ENCODE measurements at places on chromosomes 1 and 21.

GRCh38 chr1:88800382-88801051 is 90.8 kb downstream of the GTF2B start:
- DNase-seq, result no peak

DNA sequence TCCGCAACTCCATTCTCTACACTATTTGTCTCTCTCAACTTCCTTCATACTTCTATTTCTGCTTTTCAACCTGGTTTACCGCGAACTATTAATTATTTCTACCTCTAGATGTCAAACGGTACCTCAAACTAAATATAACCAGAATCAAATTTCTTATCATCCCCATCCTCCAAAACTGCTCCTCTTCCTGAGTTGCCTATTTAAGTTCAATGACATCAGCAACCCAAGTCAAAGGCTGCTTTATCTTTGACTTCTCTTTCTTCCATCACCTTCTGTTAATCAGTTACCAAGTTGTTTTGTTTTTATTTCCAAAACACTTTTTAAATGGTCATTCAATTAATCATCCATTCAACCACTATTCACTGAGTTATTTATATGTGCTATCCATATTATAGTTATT is 171.9 kb downstream of the COL24A1 start:
- DNase-seq, result no peak

- DNase-seq, result no peak
Measured at GRCh38 chr1:222792744-222793143, 22.1 kb upstream of the DISP1 start.

DNA sequence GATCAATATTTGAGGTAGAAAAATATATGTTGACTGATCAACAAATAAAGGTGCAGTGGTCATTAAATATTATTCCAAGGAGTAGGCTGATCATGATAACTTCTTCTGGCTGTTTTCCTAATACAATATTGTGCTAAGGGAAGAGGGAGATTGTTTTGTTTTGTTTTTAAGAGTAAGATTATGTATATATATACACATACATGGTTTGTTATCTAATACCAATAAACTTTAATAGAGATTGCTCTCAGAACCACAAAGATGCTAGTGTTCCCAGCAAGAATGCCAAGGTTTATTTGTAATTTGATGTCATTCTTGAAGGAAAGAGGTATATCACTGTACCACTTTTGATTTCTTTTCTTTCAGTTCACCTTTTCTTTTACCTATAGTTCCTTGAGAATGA is 10.1 kb downstream of the CLCA2 start:
- DNase-seq, result no peak

Measured in fibroblast of skin of left quadriceps (primary cell).